ENCODE measurements at places on chromosomes 12 and 14.
A peak's percentile ranks its signal among the peaks of the same experiment; 100 is the strongest.

DNA sequence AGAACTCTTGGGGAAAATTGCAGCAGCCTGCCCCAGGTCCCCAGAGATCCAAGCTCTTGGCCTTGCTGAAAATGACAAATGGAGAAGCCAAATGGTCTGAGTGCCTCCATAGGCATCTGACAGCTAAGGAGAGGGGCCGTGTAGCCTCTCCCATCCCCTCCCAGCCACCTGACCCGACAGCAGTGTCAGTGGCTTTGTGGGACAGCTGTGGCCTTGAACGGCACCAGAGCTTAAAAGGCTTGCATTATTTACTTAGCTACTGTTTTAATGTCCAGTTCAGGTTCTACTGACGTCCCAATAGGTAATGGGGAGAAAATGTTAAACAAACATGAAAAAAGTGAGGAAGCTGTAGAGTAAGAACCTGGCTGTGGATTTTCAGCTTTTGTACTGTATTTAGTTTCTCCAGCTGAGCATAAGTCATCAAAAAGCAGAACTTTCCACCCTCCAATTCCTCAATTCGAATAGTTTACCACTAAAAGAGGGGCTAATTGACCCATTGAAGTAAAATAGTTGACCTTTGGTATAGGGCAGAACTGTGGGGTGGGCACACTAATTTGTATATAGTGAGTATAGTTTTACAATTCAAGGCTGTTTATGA is 50.0 kb downstream of the FOS start:
- no peak for DNase-seq

- no peak for DNase-seq
Measured at GRCh38 chr12:80576641-80577418, 130.6 kb upstream of the MYF6 start.

- DNase-seq = no peak
Measured at GRCh38 chr14:27587103-27587502, 989.3 kb upstream of the NOVA1 start.

GRCh38 chr12:49334226-49334625 is 2.8 kb downstream of the C1QL4 start:
- DNase-seq = no peak

DNA sequence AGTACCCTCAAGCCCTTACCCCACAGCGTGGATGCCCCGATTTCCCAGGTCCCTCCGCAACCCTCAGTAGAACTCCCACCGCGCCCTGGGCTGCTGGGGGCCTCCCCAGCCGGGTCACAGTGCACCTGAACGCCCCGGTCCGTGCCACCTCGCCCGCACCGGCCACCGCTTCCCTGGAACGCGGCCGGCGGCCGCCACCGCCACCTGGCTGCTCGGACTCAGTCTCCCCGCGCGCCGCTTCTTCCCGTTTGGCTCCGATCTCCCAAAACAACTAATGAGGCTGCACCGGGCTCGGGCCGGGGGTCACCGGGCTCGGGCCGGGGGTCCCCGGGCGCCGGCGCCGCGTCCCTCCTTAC is 1.0 kb downstream of the ITPK1 start:
- DNase-seq = no peak

GRCh38 chr14:76770521-76771436 is 9.5 kb downstream of the VASH1 start:
- DNase-seq = no peak

DNA sequence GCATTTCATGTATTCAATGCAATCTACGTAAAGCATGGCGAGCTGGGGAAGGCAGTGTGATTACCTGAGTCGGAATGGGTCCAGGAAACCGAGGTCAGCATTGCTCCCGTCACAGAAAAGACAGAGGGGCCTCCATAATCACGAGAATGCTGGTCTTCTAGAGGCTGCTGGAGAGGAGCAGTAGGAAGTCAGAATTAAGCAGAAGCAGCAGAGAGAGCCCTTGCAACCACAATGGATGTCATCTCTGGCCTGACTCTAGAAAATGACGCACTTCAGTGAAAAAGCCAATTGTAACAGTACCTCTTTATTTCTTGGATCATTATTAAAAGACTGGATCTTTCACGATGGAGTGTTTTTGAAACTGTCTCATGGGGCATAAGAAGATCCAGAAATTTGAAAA is 69.5 kb upstream of the FOXN3 start:
- DNase-seq = peak; percentile 11

DNA sequence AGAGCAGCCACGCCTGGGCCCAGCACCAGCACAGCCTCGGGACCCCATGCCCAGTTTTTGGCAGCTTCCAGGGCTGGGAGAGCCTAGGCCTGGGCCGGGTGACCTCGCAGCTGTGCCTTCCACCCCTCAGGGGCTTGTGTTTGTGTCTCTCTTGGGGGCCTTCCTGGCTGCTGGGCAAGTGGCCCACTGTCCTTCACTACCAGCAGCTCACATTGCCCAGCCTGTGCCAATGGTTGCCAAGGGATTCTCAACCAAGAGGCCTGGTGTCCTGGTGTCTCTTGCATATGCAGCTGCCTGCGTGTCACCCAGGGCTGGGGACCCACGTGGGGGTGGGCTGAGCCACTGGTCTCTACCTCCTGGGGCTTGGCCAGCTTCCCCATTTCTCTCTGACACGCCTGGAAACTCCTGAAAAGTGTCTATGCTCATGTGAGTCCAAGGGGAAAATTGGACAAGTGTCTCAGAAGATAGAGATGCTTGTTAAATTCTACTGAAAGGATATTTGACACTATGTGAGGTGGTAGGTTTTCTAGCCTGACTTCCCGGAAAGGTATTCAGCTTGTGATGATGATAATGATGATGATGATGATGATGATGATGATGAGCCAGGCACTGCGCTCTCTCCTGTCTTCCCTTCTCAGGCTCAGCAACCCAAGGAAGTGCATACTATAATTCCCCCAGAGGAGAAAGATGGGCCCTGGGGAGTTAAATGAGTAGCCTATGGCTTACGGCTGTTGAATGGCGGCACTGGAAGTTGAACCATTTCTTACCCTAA is 48.8 kb upstream of the ESRRB start:
- DNase-seq = no peak

DNA sequence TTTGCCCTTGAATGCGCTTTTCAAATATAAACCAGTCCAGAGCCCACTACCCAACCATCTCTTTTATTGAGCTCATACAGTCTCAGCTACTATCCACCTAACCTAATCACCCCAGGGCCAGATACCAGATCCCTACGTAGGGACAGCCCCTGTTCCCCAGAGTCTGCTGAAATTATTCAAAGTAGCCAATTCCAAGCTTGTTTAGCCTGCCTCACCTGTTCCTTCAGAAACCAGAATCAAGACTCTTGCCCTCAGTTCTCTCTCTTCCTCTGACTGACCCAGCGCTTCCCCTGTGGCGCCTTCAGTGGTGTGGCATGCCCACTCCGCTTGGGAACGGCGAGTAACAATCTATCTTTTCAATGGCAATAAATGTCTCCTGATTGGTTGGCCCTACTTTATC is 18.8 kb downstream of the BMAL2 start:
- DNase-seq = no peak

DNA sequence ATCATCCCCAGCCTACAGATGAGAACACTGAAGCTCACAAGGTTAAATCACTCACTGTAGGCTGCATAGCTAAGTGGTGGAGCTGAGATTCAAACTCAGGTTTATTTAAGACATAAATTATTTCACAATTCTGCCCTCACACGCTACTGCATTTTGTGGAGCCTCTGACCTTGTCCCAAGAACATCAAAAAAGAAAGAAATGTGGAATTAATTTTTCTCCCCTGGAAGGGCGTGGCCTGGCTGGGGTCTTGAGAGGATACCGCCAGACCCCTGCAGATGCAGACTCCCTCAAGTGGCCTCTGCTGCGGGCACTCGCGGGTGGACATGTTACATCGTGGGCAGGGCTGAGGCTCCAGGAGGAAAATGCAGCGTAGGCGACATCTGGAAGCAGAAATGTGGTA is 40.6 kb downstream of the LTBP2 start:
- DNase-seq = no peak

DNA sequence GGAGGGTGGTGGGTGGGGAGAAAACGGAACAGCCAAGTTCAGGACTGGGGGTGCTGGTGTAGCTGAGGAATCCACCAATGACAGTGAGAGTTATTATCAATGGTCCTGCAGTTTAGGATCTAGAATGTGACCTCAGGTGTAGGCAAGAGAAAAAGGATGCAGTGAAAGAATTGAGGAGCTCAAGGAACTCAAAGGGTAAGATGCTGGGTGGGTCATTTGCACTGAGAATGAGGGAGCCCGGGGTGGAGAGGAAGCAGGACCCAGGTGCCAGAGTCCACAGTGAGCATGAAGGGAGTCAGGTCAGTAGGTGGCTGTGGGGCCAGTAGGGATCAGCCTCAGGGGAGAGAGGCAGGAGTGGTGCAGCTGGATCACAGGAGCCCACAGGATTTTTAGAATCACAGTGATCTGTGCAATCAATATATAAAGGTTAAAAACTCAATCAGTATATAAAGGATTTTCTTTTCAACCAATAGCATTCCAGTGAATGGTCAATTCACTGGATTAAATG is 3.2 kb upstream of the KRT7 start:
- no peak for DNase-seq

DNA sequence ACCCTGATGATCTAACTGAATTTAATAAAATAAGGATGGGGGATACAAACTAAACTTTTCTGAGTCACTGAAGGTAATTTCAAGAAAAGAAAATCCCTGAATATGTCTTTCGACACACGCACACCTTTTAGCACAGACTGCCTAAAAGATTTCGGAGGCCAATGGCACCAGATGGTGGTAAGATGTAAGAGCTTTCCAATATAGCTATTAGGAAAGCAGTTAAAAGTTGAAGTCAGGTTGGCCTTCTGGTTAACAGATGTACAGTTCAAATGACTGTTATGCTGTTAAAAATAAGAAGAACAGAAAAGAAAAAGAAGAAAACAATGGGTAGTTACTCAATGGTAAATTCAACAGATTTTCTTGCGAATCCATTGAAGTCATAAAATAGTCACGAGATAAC is 80.7 kb upstream of the KRR1 start:
- no peak for DNase-seq

GRCh38 chr14:39342768-39343167 is 89.5 kb downstream of the FBXO33 start:
- DNase-seq = no peak

DNA sequence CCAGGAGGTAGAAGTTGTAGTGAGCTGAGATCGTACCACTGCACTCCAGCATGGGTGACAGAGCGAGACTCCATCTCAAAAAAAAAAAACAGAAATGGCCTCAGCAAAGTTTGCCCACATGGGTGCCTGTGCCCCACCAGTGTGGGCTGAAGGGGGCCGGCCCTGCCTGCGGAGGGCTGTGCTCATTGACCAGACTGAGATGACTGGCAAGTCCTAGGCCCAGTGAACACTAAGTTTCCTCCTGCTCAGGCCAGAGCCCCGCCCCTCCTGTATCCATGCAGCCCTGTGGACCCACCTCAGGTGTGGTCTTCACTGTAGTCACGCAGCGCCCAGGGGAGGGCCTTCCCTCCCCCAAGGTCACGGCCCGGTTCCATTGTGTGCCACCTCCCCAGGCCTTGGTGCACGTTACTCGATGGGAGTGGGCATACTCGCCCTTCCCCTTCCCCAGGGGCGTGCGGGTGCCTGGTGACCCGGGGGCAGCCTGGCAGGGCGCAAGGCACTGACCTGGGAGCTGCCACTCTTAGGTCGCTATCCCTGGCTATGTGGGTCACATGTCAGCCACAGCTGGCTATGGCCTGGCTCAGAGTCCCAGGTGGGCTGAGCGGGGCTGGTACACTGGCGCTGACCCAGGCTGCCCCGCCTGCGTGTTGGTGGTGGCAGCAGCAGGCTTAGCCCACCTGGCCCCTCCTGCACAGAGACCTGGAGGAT is 16.1 kb downstream of the INF2 start:
- DNase-seq = no peak

- DNase-seq = no peak
Measured at GRCh38 chr12:27220055-27220987, 23.8 kb upstream of the STK38L start.

DNA sequence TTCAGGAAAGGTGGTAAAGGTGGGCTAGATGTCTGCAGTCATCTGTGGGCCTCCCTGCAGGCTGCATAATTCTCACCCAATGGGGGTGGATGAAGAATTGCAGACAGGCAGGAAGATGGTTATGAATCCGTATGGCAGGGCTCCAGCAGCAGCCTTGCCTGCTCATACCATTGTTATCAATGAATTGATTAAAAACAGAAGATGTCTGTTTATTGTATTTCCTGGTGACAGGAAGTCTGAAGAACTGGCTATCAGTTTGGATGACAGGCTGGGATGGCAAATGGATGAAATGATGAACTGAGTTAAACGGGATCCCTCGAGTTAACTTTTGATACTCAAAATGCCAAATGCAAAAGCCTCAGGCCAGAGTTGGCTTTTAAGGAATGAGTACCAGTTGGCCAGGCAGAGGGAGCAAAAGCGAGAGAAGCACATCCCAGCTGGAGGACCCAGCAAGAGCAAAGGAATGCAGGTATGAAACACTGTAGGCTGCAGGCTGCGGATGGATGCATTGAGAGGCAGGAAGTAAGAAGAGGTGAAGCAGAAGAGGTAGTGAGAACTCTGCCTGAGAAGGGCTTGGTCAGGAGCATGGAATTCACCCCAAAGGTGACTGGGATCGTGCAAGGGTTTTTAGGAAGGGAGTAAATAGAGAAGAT is 550.0 kb upstream of the TBX3 start:
- DNase-seq = no peak

GRCh38 chr14:67241411-67242167 is at the start of gene PALS1:
TSS of gene PALS1 (plus strand) at chr14:67241435. CDS start at chr14:67279171, 37,736 bp downstream.
- peak; percentile 27 for DNase-seq

- DNase-seq = no peak
Measured at GRCh38 chr12:7723926-7724325, 12.7 kb downstream of the DPPA3 start.

DNA sequence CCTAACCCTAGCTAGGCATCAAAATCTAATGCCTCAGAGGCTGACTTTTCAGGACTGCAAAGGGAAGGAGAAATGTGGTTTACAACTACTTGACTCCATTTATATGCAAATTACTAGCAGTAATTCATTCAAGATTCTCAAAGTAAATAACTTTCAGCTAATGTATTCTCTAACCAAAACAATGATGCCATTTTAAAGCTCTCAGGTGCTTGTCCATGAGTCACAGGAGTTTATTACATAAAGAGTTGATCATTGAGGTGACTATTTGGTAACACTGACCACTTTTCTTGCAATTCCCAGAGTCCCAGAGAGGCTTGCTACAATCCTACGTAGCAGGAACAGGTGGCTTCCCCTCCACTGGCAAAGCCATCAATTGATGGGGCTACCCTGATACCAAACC is 109.0 kb upstream of the SLC35F4 start:
- DNase-seq = no peak

- DNase-seq = no peak
Measured at GRCh38 chr12:1424674-1425395, 169.5 kb downstream of the FBXL14 start.

DNA sequence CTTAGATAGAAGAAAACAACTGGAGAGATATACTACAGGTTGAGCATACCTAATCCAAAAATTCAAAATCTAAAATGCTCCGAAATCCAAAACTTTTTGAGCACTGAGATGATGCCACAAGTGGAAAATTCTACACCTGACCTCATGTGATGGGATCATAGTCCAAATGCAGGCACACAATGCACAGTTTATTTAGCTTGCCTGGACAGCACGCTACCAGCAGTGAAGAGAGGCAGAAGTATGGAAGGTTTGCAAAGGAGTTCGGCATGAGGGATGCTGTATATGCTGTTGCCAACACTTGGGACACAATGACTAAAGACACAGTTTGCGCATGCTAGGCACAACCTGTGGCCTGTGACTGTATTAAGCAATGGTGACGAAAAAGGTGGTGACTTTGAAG is 58.1 kb upstream of the CAND1 start:
- DNase-seq = no peak

- no peak for DNase-seq
Measured at GRCh38 chr12:24020397-24021163, 71.1 kb upstream of the SOX5 start.

All from AML-193 (cell line).